ENCODE measurements at places on chromosomes 5 and 9.

- DNase-seq: no peak
These were observed 13.4 kb downstream of the PTCH1 start for GRCh38 chr9:95503369-95503768.

GRCh38 chr5:95445995-95446394 lies 54.8 kb downstream of the FAM81B start:
- no peak for DNase-seq

GRCh38 chr5:110878115-110878514 lies 139.3 kb downstream of the SLC25A46 start:
- no peak for DNase-seq

GRCh38 chr5:173895401-173896165 lies 7.4 kb downstream of the CPEB4 start:
- DNase-seq: no peak

DNA sequence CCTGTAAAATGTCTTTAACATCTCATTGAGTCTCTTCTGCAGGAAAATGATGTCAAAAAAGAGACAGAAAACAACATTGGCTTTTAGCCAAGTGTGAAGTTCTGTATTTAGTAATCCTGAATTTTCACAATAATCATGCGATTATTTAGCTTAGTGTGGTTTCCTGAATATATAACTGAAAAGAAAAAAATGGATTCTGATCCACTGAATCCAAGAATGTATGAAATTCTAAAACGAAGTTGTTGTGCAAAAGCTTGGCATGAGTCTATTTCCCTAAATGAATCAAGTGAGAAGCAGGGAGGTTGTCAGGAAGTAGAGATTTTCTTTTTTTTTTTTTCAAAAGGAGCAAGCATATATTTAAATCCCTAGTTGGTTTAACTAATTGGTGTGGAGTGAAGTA lies 145.9 kb upstream of the CDH6 start:
- DNase-seq: no peak

- no peak for DNase-seq
These were observed 4.2 kb downstream of the SLC34A3 start for GRCh38 chr9:137234758-137235423.

DNA sequence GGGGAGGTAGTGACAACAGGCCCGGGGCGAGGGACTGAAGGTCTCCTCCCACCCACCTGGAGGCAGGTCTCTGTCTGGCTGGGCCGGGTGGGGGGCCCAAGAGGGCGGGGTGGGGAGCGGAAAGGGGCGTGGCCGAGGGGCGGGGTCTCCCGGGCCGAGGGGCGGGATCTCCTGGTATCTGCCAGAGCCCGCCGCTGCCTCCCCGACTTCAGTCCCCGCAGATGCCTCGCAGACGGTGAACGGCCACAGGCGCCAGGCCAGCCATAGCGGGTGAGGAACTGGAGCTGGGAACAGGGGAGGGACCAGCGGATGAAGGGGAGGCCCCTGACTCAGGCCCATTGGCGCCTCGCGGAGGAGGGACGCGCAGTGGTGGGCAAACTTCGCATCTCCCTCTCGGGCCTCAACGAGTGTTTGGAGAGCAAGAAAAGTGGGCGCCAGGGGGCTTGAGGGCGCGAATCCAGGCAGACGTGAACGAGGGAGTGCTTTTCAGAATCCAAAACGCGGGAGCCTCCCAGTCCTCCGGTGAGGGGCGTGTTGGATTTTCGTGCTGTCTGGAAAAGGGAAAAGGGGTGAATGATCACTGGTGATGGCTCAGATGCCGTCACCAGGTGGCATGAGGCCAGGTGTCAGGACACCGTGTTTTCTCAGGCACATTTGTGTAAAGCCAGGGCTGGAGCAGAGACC lies at the start of gene ADGRD2:
ADGRD2 (plus strand) TSS at position 211 of the 684 bp plus-strand sequence. CDS start 1,216 bp downstream, outside the sequence.
- DNase-seq: no peak

DNA sequence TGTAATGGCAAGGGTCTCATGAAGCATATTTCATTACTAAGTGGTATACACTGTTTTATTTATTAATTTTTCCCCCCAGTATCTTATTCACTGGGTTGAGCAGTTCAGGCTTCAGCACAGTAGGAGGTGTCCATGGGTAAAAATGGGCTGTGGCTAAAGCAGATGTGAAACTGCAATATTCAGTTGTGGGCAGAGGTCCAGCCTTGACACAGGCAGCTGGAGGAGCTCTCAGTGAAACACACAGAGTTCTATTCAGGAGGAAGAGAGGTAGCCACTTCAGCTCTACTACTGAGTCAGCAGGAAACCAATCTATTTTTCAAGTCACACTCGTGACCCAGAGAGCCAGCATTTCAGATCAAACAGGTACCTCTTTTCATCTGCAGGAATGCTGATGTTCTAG lies 418.3 kb downstream of the CDH10 start:
- DNase-seq: no peak
